ENCODE measurements at places on chromosomes 13 and 19.

GRCh38 chr19:812747-813218 lies 9.0 kb downstream of the PLPPR3 start:
- DNase-seq = no peak

GRCh38 chr19:29804493-29804892 lies 7.3 kb upstream of the CCNE1 start:
- DNase-seq = no peak

DNA sequence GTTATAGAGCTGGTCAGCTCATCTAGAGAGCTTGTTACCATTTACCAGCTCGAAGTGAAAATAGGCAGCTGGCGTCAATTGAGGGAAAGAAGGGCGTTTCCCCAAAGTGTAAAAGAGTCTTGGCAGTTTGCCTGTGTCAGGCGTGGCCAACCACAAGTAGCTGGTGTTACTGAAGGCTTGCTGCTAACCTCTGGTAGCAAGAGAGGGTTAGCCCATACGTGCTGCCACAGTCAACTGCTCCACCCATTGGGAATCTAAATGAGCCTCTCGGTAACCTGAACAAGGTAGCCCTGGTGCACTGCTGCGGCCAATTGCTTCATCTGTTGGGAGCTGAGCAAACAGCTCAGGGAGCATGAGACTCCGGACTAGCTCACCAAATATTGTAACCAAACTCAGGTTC lies 314.9 kb upstream of the SLITRK5 start:
- DNase-seq = no peak

DNA sequence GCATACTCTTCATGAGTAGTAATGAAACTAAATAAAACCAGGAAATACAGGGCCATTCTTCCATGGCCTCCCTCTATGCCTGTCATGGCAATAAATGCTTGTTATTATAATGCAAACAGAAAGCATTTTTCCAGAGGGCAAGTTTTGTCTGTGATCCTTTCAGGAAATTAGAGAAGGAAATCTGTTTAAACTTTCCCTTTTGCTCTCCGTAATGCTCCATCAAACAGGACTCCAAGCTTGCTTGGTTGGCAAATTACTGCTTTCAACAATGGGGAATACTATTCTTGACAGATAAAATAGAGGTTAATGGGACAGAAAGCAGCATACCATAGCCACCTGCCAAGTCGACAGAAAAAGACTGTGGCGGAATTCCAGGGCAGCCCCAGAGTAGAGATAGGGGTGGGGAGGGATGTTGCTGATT lies 252.5 kb downstream of the LHFPL6 start:
- DNase-seq = no peak
